ENCODE measurements at places on chromosomes 5 and 9.

DNA sequence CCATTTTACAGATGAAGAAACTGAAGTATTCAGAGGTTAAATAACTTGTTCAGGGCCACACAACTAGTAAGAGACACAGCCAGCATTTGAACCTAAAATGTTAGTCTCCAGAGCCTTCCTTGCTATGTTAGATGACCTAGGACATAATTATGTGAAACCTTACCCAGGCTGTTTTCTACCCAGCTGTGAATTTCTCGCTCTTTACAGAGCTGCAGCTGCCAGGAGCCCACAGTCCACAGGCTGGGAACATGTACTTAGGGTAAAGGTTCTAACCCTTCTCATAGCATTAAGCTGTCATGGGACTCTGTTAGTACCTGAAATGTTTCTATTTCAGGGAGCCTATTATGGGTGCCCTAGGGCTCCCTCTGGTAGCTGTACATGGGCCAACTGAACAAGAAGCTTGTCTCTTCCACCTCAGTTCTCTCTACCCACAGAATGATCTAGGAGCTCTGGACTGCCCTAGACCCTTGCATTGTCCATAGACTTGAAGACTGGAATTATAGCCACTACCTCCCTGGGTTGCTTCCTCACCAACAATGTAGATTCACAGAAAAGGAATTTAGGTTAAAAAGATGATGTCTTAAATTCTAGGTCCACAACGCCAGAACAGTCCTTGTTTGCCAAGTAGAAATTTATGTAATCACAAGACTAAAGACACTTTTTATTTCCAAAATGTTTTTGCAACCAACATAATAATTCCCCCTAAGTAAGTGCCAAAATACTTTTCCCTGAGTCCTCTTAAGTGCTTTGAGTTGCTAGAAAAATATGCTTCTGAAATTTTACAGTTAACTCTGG is 262.9 kb downstream of the PIK3R1 start:
- no peak for DNase-seq

DNA sequence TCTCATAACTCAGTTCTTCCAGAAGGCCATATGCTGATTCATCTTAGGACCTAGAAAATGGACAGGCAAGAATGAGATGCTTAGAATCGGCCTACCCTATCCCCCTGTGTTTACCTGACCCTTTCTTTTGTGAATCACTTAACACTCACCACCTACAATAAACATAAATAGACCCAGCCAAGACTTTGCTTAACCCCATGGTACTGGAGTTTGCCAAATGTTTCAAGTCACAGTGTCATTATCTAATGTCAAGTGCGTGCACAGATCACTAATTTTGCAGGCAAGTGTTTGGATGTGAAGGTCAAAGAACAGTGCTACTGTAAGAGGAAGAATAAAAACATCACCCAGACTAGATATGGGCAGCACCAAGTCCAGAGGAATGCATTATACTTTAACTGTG is 77.5 kb downstream of the GLIS3 start:
- no peak for DNase-seq

- no peak for DNase-seq
Measured at GRCh38 chr5:130234816-130235215, 330.6 kb downstream of the CHSY3 start.

DNA sequence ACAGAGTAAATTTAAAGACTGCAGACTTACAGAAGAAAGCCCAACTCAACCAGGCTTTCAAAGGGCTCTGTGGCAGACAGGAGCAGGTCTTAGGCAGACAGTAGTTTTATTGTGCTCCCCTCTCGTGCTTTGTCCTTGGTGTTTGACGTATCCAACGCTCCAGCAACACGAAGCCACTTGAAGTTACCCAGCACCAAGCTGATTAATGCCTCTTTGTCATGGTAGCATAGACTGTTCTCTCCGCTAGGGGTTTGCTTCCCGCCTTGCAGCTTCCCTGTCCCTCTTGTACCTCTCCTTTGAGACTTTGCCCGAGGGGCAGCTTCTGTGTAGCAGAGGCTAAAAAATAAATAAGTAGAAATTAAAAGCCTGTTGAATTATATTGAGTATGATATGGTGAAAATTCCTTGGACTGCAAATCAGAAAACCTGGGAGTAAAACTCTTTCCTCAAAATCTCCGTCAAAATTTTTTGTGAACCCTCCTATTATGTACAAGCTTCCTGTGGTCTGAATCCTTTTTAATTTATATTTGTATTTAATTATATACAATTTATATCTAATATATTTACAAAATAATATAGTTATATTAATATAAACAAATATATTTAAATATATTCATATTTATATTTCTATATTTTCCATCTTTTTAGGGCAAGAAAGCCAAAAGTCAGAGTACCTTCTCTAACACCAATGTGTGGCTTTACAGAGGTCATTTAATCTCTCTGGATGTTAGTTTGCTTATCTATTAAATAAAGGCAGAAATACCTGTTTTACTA is 405.4 kb downstream of the DMAC1 start:
- DNase-seq: no peak

- no peak for DNase-seq
Measured at GRCh38 chr5:123220621-123221146, 131.6 kb downstream of the PRDM6 start.

DNA sequence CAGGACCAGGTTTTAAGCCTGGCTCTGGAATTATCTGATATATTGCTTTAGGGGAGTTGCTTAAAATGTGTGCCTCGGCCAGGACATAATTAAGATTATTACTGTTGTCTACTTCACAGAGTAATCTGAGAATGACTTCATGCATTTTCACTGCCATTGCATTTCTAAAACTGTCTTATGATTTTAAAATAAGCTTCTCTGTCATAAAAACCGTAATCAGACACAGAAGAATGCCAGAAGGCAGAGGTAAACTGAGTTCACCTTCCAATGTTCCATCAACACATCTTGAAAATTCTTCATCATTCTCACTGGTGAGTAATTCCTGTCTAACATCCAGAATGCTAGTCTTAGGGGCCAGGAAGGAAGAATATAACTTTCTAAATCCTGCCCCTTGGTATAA is 47.1 kb downstream of the ISOC1 start:
- DNase-seq: no peak

DNA sequence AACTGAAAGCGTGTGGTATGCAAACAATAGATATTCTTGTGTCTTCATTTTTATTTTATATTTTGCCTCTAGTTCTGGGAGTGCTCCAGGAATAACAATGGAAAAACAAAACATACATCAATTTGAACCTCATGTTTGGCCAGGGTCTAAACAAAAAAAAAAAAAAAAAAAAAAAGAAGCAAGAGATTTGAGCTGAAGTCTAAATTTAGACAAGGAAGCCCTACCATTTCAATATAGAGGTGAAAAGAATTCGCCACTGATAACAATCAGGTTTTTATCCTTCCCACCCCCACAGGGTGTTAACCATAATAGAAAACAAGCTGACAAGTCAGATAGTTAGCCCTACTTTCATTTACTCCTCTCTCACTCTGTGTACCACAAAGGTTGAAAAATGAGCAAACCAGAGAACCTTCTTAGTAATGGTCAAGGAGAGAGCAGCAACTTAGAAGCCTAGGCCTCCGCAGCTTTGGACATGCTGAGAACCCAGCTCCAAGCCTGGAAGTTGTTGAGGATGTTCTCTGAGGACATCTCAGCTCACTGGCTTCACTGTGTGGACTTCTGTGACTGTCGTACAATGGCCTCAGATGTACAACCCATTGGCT is 118.2 kb upstream of the HMHB1 start:
- peak; percentile 69 for DNase-seq

DNA sequence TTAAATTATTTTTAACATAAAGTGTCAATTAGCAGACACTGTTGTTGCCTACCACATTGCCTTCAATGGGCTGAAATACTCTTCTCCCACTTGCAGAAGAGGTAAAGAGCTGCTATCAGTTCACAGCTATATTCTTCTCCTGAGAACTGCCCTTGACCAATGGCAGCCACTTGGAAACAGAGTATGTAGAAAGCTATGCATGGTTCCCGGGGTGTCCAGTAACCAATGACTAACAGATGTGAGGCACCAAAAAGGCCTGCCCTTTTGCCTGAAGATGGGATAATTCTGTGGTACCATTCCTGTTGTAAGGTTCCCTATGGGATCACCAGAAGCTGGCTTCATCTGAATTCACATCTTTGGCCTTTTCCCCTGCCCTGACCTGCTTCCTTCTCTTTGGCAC is 181.4 kb upstream of the MAP3K1 start:
- DNase-seq: no peak

GRCh38 chr5:37208883-37209797 is 40.0 kb downstream of the CPLANE1 start:
- peak; percentile 4 for DNase-seq

DNA sequence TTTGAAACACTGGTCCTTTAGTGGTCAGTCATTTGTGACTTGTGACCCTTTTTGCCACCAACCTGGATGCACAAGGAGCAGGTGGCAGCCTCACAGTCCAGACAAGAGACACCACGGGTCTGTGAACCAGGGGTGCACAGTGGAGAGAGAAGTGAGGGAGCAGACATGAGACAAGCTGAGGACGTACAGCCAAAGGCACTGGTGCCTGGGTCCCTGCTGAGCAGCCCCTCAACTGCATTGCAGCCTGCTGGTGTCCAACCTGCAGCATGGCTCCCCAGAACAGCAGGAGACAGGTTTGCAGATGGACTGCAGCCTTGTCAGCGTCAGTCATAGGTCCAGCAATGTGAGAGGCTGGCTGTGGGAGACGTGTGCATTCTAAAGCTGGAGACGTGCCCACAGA is 124.2 kb upstream of the FSTL4 start:
- DNase-seq: no peak

DNA sequence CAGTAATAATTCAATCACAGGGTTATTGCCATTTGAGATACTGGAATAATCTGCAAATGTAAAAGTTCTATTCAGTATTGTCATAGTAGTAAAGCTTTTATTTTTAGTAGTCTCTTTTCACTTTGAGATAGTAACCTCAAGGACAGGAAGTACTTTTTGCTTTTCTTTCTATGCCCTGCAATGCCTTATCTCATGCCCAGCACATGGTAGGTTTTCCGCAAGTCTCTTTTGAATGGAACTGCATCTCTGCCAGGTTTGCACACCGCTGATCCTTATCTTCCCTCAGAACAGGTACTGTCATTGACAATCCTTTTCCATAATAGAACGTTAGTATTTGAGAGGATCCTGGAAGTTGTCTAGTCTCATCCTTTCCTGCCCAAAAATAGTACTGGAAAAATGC is 91.8 kb upstream of the IFNK start:
- no peak for DNase-seq

DNA sequence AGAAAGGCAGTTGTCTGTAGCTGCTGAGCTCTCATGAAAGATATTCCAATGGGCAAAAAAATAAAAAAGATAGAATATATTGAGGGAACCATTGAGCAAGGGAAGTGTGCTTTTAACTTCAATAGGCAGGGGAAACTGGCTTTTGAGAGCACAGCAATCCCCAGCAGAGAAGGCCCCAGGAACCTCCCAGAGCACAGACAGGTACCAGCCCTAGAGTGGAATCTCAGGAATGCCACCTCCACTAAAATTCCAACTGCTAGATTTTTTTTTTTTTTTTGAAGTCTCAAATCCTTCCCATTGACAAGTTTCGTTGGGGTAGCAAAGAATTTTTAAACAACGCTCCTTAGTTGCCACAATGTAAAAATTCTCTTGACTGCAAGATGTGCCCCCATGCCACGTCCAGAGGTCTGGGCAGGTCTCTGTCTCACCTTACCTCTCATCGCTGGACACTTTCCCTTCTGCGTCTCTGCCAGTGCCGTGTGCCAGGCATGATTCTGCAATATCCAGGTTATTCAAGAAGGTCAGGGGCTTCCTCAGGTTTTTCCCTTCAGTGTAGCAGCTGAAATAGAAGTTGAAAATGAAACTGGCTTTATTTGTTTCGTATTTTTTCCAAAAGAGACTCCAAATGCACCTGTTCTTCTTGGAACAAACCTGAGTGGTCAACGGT is 64.2 kb upstream of the IRX1 start:
- DNase-seq: no peak

DNA sequence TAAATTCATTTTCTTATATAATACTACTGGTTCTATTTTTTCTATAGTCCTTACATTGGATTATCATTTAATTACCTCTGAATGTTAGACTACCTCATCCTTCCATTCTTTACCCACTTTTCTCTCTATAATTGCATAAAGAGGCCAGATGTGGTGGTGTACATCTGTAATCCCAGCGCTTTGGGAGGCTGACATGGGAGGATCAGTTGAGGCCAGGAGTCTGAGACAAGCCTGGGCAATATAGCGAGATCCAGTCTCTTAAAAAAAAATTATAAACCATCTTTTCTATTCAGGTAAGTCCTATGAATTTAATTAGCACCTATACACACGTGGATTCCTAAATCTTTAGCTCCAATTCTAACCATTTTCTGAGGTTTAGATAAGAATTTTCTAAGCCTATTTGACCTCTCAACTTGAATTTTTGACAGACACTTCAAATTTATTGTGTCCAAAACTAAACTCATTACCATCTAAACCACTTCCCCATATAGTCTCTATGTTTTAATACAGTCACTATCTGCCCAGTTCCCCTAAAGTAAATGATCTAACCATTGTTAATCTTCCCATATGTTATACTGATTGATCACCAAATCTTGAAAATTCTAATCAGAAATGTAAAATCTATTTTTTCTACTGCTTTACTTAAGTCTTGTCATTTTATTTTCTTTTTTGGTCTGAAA is 33.0 kb upstream of the CHD1 start:
- DNase-seq: no peak

- DNase-seq: no peak
Measured at GRCh38 chr5:141957367-141957996, 520 bp downstream of the PCDH12 start.

DNA sequence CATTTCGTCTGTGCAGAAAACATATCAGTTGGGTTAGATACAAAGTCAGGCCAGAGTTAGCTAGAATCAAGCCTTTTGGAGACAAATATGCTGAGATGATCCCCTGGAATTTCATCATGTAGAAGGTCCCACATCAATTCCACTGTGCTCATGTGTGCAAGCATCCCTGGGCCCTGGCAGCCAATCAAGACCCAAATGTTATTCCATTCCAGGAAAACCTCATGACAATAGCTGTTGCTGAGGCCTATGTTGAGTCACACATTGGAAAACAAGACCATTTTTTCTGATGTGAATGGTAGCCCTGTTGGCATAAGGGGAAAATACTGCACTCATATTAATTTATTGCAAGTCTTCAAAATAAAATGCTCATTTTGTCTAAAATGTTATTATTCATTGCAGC is 11.5 kb downstream of the SPOCK1 start:
- no peak for DNase-seq

GRCh38 chr5:174172152-174172551 is 126.6 kb downstream of the NSG2 start:
- no peak for DNase-seq

Measured in T-helper 1 cell (primary cell).